ENCODE measurements at places on chromosomes 1 and 21.

- DNase-seq = no peak
Observed at GRCh38 chr1:228791791-228792190, 56.5 kb downstream of the RHOU start.

DNA sequence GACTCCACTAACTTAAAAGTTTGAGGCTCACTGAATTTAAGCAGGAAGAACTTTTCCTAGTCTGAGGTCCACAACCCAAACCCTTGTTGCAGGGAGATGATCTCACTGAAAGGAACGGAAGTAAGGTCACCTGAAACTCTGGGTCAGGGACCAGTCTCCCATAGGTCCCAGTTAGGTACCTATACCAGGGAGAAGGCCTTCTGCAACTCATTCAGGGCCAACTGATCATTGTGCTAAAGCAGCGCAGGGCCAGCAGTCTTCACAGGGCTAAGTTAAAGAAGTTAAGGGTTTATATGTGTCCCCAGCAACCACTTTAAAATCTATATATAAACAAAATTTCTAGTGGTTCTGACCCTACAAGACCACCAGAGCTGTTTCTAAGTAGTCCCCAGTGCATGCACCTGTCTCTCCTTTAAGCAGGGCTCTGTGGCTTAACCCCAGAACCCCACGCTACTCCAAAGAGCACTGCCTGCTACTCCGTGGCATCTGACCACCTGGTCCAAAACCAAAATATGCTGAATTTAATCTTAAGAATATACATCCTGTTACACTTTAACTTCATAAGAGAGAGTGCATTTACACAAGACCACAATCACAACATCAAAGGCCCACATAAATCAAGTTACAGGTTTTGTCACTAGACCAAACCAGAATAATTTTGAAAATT is 2.8 kb downstream of the SRSF10 start:
- DNase-seq = no peak

- DNase-seq = no peak
Observed at GRCh38 chr1:107821340-107821739, 143.6 kb downstream of the VAV3 start.

- peak; percentile 49 for DNase-seq
Observed at GRCh38 chr1:200900877-200901276, 6.2 kb downstream of the INAVA start.

- DNase-seq = no peak
Observed at GRCh38 chr1:159921251-159921650, 4.1 kb downstream of the TAGLN2 start.

DNA sequence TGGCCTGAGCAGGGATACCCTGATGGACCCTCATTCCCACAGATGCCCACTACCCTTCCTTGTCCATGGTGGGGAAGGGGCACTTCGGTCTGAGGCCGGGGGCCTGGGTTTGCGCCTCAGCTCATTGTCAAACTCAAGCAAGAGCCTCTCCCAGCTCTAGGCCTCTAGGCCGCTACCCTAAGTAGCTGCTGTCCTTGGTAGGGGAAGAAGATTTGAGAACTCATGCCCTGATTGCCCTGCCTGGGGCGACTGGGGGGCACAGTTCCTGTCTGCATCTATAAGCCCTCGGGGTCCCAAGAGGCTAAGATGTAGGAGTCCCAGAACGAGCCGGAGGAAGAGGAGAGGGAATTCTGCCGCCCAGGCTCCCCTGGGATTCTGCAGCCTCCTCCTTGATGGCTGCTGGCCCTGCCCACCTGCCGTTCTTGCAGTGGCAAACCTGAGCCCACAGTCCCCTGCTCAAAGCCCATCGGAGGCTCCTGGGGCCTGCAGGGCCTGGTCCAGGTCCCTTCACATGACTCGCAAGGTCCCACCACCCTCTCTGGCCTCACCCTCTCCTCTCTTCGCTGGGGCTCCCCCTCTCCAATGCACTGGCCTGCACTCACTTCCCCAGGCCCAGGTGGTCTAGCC is 20.4 kb upstream of the CASZ1 start:
- DNase-seq = no peak

- DNase-seq = peak; percentile 8
Observed at GRCh38 chr1:32448773-32449456, 16.0 kb upstream of the ZBTB8B start.

DNA sequence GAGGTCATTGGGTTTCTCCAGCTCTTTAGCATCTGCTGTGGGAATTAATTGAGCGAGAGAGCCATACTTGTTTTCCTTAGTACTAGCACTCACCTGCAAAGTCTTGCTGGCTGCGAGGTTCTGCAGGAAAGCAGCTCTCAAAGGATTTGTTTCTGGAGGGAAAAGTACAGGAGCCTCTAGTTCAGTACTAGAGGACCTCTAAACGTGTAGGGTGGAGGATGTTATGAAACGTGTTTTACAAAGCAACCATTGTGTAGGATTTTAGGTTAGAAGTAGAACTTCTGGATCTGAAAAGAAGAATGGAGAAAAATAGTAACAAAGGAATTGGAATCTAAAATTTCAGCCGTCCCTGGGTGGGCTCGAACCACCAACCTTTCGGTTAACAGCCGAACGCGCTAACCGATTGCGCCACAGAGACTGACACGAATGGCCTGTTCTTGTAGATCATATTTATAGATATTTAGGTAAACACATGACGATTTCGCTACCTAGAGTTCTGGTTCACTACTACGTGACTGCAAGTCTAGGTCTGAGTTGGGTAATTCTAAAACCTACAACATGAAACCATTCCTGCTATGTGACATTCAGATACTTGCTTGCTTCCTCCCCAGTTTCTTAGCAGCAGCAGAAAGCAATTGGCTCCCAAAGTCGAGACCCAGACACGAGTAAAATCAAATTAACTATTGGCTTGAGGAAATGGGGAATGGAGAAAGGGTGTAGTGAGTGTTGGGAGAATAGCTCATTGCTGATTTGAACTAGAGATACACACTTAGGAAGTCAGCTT is 60.2 kb upstream of the CFAP126 start:
- DNase-seq = no peak

DNA sequence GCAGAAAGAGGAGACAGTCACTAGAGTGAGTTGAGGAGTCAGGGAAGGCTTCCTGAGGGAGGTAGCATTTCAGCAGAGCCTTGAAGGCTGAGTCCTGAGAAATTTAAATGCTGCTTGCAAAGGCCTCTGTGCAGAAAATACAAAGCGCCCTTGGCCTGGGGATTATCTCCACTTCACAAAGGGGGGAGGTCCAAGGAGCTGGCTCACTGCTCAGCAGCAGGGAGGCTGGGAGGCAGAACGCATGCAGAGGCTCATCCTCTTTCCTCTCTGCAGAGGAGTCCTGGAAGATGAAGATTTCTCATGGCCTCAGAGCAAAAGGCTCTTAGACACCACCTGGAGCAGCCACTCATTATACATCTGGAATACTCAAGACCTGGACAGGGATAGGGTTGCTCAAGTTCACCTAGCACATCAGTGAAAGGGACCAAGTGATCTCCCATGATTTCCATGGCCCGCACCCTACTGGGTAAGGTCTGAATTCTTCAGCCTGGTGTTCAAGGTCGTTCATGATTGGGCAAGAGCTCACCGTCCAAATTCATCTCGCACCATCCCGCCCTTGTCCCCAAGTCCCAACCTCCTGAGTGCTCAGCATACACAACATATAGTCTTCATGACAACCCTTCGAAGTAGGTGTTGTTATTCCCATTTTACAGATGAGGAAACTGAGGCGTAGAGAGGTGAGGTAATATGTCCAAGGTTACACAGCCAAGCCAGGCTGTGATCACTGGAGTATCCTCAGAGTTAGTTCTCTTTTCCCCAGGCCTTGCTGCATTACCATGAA is 9.0 kb downstream of the SLC1A7 start:
- no peak for DNase-seq

DNA sequence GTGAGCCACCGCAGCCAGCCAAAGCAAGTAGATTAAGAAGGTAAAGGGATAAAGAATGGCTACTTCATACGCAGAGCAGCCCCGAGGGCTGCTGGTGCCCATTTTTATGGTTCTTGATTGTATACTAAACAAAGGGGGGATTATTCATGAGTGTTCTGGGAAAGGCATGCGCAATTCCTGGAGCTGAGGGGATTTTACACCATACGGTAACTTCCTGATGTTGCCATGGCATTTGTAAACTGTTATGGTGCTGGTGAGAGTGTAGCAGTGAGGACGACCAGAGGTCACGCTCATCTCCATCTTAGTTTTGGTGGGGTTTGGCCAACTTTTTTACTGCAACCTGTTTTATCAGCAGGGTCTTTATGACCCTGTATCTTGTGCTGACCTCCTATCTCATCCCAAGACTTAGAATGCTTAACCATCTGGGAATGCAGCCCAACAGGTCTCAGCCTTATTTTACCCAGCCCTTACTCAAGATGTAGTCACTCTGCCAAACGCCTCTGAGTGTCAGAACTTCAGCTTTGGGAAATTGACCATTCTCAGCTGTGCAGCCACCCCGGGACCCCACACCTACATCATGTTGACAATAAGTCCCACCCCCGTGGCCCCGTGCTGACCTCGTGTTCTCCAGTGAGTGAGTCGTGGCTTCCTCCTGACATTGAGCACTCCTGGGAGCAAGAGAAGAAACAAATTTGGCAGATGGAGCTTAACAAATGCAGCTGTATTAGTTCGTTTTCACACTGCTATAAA is 149.4 kb upstream of the COL6A1 start:
- no peak for DNase-seq

DNA sequence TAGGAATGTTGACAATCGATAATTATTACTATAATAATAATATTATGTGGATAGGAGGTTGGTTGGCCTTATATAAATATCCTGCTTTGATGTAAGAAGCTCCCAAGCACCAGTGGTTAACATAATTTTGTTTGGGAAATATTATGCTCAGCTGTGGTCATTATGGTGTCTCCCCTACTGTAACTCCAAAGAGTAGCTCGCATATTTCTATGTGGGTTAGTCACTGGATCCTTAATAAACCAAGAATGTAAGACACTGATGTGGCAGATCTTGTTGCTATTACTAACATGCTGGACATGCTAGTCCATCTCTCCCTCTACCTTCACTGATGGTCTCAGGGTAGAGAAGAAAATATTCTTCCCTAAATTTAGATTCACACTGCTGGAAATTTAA is 79.2 kb upstream of the RALGPS2 start:
- no peak for DNase-seq

DNA sequence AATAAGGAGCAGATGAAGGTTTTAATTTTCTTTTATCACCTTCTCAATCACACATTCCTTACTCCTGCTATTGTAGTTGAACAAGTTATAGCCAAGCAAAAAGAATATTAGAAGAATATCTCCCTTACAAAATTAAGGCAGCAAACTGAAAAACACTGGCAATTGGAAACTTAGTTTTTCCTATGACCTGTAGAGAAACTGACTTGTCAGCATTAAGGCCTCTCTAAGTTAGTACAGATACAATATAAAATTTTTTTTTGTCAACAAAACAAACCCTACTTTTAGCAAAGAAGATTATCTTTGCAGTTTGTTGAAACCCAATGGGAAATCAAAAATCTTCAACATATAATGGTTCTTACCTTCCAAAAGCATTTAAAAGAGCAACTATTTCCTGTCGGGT is 61.3 kb downstream of the ERO1B start:
- DNase-seq = no peak

Measured in NCI-H1092 treated with DMSO at 0.1 percent for 48 hours (cell line).